ENCODE measurements at places on chromosomes 13 and 19.

GRCh38 chr13:83824560-83824959, 57.7 kb downstream of the SLITRK1 start:
- DNase-seq = no peak

DNA sequence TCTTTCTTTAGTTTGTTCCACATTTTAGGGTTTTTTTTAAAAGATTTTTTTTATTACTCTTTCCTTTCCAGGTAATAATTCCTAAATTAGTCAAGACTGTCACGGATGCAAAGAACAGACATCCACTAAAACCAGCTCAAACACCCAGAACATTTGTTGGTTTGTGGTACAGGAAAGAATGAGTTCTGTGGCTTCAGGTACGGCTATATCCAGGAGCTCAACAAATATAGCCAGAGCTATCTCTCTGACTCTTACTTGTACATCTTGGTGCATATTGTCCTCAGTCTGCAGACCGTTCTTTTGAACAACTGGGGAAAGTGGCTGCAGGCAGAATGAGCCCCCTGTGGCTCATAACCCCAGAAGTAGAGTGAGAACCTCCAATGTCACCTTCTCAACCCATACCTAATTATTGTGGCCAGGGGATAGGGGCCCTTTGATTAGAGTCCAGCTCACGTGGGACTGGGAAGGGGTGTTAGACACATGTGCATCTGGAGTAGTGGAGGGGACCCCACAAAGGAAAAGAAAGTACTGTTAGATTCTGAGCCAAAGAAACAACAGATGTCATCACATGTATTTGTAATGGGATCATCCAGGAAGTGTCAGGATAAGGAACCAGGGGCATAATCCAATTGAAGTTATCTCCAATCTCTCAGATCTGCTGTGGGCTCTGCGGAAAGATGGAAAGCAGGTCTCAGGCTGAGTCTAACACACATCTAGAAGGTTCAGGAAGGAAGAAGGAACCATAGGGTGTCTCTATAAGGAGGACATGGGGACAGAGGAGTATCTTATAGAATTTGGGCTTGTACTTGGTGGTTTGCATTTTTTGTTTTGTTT, 1.9 kb upstream of the ZNF358 start:
- DNase-seq = no peak

GRCh38 chr13:73943137-73943964, 190.9 kb downstream of the KLF12 start:
- no peak for DNase-seq

GRCh38 chr13:100280681-100281080, 191.8 kb downstream of the PCCA start:
- no peak for DNase-seq

DNA sequence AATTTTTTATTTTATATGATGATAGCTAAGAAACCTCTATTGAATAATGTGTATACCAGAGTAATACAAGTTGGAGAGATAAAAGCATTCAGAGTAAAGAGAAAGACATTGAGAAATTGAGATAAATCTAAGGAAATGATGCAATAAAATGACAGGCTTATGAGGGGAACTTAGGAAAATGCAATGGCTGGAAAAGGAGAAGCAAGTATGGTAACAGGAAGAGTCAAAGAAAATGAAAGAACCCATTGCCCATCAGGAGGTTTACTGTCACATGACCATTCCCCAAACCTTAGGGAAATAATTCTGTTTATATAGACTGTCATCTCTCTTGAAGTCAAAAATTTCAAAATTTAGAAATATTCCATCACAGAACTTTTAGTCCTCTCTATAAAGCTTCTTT, 808.0 kb upstream of the PRR20A start:
- no peak for DNase-seq

DNA sequence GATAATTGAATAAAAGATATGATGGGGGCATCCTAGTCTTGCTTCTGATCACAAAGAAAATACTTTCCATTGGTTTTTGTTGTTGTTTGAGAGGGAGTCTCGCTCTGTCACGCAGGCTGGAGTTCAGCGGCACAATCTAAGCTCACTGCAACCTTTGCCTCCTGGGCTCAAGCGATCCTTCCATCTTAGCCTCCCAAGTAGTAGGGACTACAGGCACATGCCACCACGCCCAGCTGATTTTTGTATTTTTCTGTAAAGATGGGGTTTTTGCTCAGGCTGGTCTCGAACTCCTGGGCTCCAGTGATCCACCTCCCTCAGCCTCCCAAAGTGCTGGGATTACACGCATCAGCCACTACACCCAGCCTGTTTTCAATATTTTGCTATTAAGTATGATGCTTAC, 17.1 kb upstream of the PSMC4 start:
- no peak for DNase-seq

- no peak for DNase-seq
Measured at GRCh38 chr13:30109471-30110135, 197.7 kb downstream of the KATNAL1 start.

DNA sequence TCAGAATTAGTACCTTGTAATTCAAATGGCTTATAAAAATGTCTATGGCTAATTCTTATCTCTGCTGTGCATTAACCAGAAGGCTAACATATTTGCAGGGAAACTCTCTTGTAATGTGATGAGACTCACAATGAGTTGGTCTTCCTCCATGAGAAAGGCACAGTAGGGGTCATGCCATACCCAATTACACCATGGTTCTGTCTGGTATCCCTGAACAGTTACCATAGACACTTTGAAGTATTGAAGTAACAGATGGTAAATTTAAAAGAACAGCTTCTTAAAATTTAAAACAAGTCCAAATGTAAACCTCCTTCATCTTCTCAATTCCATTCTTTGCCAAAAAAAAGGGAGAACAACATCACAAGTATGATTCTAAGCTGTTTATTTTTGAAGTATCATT, 22.6 kb upstream of the SLAIN1 start:
- DNase-seq = no peak

GRCh38 chr19:28075229-28075628, 1137.7 kb downstream of the UQCRFS1 start:
- no peak for DNase-seq

DNA sequence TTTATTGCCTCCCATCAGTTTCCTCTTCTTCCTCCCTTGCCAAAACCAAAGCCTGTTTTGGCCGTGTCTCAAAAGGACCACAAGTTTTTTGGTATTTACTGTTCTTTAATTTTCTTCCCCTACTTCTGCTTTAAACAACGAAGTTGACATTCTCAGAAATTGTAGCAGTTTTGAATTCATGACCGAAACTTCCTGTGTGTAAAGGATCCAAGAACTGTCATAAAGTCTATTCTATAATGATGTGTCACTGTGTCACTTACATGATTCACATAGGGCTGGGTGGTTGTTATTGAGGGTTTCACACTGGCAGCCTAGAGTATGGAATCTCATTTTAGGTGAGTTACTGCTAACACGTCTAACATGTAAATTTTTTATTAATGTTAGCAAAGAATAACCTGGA, 741.0 kb upstream of the KLHL1 start:
- no peak for DNase-seq

- DNase-seq = no peak
Measured at GRCh38 chr19:51207747-51208146, 17.1 kb upstream of the CD33 start.

- no peak for DNase-seq
Measured at GRCh38 chr13:69198706-69199105, 908.9 kb upstream of the ATXN8OS start.

DNA sequence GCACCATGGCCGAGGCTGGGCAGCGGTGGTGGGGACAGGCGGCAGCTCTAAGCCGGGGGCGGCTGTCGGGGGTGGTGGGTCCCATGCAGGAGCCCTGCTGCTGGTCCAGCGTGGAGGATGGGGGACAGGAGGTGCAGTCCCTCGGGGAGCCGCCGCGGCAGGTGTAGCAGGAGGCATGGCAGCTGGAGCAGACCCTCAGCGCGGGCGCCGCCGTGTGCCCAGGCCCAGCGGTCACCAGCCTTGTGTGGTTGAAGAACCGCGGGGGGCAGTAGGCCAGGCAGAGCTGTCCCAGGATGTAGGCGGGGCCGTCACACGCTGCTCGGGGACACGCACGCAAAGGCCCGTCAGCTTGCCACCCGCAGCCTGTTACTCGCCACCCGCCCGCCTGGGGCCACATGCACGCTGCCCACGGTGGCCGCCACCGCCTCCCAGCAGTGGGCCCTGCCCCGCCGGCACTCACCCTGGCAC, 2.9 kb upstream of the C19orf25 start:
- DNase-seq = no peak

DNA sequence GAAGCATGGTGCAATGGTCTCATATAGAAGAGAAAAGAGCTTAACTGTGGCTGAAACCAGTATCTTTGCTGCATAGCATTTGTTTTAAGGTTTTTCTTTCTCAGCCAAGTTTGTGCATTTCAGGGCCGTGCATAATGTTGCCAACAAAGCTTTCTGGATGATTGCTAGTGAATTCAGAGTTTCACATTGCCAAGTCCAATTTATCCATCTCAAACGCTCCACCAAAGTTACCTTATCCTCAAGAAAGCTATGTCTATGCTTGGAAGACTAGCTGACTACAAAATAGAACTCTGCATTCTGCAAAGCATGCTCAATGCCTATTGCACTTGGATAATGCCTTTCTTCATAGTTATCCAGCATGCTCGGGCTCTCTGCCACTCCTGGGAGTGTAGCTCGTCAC, 535.8 kb upstream of the SGCG start:
- DNase-seq = no peak

DNA sequence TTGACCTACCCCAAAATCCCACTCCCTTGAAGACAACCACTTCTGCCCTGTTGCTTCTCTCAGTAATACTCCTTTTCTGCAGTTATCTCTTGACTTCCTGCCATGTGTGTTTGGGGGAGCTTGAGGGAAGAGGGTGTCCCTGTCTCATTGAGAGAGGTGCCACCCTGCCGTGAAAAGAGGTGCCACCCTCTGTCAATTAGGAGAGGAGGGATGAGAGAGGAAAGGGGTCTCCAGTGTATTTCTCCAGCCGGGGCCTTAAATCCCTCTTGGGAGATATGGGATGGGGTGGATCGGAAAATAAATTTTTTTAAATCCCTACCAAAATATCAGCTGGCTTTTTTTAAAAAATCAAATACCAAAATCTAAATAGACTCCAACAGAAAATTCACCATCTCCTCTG, 16.5 kb downstream of the PLD3 start:
- DNase-seq = no peak

DNA sequence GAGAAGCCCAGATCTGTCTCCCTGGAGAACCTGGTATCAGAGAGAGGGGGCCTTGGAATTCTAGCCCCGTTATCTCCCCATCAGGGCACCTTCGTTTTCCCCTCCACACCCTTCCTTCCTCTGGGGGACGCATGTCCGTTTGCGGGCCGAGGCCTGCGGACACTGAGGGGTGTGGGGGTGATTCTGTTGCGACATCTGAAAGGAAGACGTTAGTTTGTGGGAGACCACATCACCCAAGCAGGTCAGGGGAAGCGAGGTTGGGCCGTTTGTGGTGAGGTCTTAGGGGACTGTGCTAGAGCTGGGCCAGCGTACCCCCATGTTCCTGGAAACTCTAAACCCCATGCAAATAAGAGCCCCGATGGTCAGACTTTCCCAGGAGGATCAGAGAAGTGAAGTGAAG, 3.7 kb upstream of the HSH2D start:
- no peak for DNase-seq

- no peak for DNase-seq
Measured at GRCh38 chr13:44040070-44040817, 160.5 kb downstream of the LACC1 start.

DNA sequence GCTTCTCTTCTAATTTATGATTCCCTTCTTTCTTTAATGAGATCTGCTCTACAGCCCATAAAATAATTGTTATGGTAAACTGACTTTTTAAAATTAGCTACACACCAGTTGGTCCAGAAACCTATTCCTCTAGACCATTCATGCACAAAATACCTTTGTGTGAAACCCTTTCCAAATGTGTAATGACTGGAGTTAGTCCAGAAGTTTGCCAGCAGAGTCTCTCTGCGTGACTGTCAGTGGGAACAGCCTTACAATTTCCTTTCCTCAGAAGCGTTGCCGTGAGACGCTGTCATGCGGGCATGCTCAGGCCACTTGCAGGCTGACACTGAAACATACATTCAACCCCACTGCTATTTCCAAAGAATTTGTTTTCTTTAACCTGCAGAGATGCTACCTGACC, 965.2 kb downstream of the PCDH9 start:
- DNase-seq = no peak

GRCh38 chr13:99911965-99912566, 59.5 kb downstream of the ZIC5 start:
- no peak for DNase-seq

DNA sequence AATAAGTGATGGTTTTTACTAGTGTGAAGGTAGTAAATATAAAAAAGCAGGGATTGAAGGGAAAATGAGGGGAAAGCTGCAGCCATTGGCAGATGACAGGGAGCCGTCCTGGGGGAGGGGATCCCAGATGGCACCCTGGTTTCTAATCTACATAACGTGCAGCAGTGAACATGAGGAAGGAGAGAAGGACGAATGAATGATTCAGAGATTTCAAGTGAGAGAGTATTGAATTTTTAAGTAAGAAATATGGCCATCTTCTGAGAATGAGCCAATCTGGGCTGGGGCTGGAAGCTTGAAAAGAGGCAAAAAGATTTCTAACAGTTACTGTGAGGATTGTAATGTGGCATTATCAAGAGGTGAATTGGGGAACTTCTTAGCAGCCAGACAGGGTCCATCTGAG, 414.2 kb downstream of the MYO16 start:
- DNase-seq = no peak

DNA sequence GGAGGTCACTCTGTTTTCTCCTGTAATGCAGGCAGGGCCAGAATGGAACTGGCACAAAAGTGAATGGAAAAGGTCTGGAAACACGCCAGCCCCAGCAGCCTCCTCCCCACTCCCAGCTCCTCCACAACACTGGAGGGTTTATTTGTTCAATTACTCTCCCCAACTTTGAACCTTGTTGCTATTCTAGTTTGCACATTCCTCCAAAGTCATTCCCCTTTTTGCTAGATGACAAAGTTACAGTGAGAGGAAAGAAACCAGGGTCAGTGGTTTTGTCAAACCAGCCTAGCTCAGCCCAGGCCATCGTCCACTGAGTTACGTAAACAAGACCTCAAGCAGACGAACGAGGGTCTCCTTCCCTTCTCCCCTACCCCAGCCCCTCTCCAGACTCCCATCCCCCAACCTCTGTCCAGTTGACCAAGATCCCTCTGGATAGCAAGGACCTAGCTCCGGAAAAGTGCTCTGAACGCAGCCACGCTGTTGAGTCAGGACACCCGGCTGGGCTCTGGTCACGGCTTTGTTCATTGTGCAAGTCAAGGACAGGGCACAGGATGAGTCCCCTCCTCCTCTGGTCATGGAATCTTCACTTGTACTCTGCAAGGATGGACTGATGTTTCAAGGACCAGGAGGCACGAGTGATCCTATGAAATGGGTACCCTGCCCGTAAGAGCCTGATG, 180.0 kb downstream of the USP12 start:
- DNase-seq = no peak

- peak; percentile 56 for DNase-seq
Measured at GRCh38 chr19:10339380-10339960, at the start of gene ICAM3. Gene ICAM3, minus strand, starts transcription at chr19:10339624. Its CDS starts 10 bp downstream, at chr19:10339614.

GRCh38 chr19:33085570-33086128, 4.7 kb downstream of the GPATCH1 start:
- DNase-seq = no peak

- DNase-seq = no peak
Measured at GRCh38 chr19:42169486-42170413, 37.5 kb upstream of the POU2F2 start.

GRCh38 chr13:99947666-99948065, 23.9 kb downstream of the ZIC5 start:
- no peak for DNase-seq
